MCF 10A (cell line): ENCODE measurements at places on chromosomes 5 and 9.

DNA sequence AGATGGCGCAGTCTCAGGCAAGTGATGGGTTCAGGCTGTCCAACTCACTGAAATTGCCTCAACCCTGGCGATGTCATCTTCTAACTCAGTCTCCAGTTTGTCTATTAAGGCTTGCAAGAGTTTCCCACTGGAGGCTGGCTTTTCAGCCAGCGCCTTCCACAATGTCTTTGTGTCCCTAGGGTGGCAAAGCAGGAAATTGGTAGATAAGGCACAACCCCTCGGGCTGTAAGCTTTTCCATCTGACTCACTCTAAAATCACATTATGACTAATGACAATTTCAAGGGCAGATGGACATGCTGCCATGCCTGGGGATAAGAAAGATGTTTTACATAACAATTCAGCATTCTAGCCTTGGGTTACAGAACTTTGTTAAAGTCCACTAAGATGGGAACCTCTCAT, 61.9 kb downstream of the MROH2B start:
- H3K27me3 ChIP-seq, result no peaks in the 10 kb centered on the region
- no peaks in the 10 kb centered on the region for H3K36me3 ChIP-seq
- no peak overlapping the region for H3K4me3 ChIP-seq
- no peak overlapping the region for H3K27ac ChIP-seq
- peak; percentile 78 for DNase-seq

DNA sequence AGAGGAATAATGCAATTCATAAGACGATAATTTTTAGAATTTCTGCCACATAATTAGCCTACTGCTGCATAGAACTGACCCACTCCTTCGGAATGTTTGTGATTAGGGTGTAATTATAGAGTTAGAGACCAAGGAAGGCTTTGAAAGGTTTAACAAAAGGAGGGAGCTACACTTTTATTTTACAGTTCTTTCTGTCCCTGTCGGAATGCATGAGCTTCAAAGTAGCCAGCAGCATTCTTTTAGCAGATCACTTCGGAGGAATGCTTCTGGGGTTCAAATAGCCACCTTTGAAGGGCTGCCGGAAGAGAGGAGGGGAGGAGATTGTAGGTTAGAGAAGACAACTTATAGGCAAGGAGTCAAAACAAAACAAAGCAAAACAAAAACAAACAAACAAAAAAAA, 168.1 kb downstream of the GRIA1 start:
- no peak overlapping the region for H3K4me3 ChIP-seq
- peaks cover 12% of the 10 kb centered on the region for H3K4me1 ChIP-seq
- no peak for DNase-seq

- no peaks in the 10 kb centered on the region for H3K27me3 ChIP-seq
- DNase-seq, result peak; percentile 51
- no peaks in the 10 kb centered on the region for H3K4me1 ChIP-seq
- H3K36me3 ChIP-seq, result no peaks in the 10 kb centered on the region
- no peak overlapping the region for H3K27ac ChIP-seq
These were observed 825.0 kb downstream of the TLR4 start for GRCh38 chr9:118529210-118529609.

- H3K36me3 ChIP-seq, result peaks cover 52% of the 10 kb centered on the region
These were observed 19.3 kb downstream of the ARPC5L start for GRCh38 chr9:124881138-124881743.

DNA sequence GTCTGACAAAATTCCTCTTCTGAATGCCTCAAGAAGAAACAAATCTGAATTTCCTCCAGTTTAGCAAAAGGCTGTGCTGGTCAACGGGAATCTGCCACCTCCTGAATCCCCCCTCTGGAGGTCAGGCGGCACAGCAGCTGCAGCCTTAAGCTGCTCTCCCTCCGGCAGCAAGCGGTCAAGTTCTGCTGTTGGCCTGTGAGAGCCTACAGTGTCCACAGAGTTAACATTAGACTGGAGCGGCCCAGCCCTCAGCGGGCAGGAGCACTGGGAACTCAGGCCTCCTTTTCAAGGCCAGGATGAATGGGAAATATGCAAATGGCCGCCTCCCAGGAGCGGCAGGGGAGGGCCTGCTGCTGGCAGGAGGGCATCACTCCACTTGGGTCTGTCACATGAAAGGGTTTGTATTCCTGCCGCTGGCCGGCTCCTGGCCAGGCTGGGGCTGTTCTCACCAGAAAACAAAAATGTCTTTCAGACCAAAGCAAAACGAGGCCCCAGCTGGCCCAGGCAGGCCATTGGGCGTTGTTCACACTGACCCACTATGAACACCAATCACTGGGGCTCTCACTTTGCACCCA, 8.2 kb downstream of the ACSL6 start:
- no peaks in the 10 kb centered on the region for H3K36me3 ChIP-seq
- H3K27me3 ChIP-seq, result no peaks in the 10 kb centered on the region
- H3K4me3 ChIP-seq, result no peak overlapping the region

GRCh38 chr5:149005077-149005892, 57.6 kb downstream of the SH3TC2 start:
- H3K36me3 ChIP-seq, result no peaks in the 10 kb centered on the region
- H3K4me3 ChIP-seq, result no peak overlapping the region
- H3K27me3 ChIP-seq, result no peaks in the 10 kb centered on the region
- H3K27ac ChIP-seq, result peak overlapping the region; percentile 72

- H3K27ac ChIP-seq, result no peak overlapping the region
- H3K27me3 ChIP-seq, result no peaks in the 10 kb centered on the region
- H3K4me3 ChIP-seq, result no peak overlapping the region
- DNase-seq, result no peak
- H3K36me3 ChIP-seq, result peaks cover 63% of the 10 kb centered on the region
These were observed 92.8 kb downstream of the SMARCA2 start for GRCh38 chr9:2107906-2108451.

DNA sequence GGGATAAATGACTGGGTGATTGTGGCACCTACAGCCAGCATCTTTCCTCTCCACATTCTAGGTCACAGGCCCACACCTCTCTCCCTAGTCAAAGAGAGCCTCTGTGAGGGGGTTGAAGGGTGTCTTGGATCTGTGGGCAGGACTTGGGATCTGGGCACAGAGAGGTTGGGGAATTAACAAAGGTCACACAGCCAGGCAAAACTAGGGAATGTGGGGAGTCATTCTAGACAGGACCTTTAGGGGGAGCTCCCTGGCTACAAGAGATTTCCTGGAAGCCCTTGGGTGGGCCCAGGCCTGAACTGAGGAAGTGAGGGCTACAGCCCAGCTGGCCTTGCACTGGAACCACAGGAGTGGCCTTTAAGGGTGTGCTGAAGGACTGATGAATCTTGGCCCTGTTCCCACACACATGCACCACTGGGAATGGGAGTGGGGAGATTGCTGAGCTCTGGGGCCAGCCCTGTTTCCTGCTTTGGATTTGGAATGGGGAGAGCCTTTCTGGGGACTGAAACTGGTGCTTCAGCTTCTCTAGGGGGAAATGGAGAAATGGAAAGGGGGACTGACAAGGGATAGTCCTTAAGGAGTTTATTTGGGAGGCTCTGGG, 12.4 kb upstream of the CXXC5 start:
- peak overlapping the region; percentile 10 for H3K4me3 ChIP-seq
- peak overlapping the region; percentile 55 for H3K27ac ChIP-seq
- peaks cover 45% of the 10 kb centered on the region for H3K4me1 ChIP-seq
- peak; percentile 93 for DNase-seq
- H3K27me3 ChIP-seq, result no peaks in the 10 kb centered on the region

- no peak for DNase-seq
- H3K27me3 ChIP-seq, result no peaks in the 10 kb centered on the region
- H3K27ac ChIP-seq, result no peak overlapping the region
- H3K4me1 ChIP-seq, result no peaks in the 10 kb centered on the region
- H3K36me3 ChIP-seq, result no peaks in the 10 kb centered on the region
These were observed 8.1 kb upstream of the OMD start for GRCh38 chr9:92432350-92432749.

DNA sequence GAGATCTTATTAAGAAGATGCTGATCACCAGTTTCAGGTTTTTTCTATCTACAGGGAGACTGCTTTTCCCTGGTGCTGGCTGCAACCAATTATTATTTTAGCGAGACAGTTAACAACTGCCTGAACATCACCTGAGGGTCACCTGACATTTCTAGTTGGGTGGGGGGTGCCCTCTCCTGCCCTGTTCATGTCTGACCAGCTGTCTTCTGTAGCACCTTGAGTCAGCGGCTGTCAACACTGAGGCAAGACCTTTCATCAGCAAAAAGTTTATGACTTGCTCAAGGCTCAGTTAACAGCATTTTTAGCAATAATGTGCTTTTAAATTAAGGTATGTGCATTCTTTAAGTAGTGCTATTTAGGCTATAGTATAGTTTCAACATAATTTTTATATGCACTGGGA, 58.0 kb downstream of the ADCY2 start:
- no peak overlapping the region for H3K4me3 ChIP-seq
- H3K27ac ChIP-seq, result no peak overlapping the region
- no peaks in the 10 kb centered on the region for H3K27me3 ChIP-seq
- no peak for DNase-seq

- no peak overlapping the region for H3K4me3 ChIP-seq
- H3K27me3 ChIP-seq, result peaks cover 25% of the 10 kb centered on the region
- no peaks in the 10 kb centered on the region for H3K36me3 ChIP-seq
- no peaks in the 10 kb centered on the region for H3K4me1 ChIP-seq
These were observed 317.0 kb upstream of the ADCY2 start for GRCh38 chr5:7078901-7079300.

- peaks cover 18% of the 10 kb centered on the region for H3K36me3 ChIP-seq
- no peak overlapping the region for H3K4me3 ChIP-seq
- no peaks in the 10 kb centered on the region for H3K27me3 ChIP-seq
- DNase-seq, result no peak
- H3K27ac ChIP-seq, result no peak overlapping the region
These were observed 173.8 kb downstream of the SSBP2 start for GRCh38 chr5:81577091-81577490.

GRCh38 chr5:167511-167910, 23.8 kb upstream of the LRRC14B start:
- peaks cover 7% of the 10 kb centered on the region for H3K4me1 ChIP-seq
- H3K27me3 ChIP-seq, result peaks cover 1% of the 10 kb centered on the region
- no peak overlapping the region for H3K4me3 ChIP-seq
- H3K27ac ChIP-seq, result no peak overlapping the region

- no peak overlapping the region for H3K27ac ChIP-seq
- no peaks in the 10 kb centered on the region for H3K27me3 ChIP-seq
- H3K4me3 ChIP-seq, result no peak overlapping the region
- DNase-seq, result no peak
These were observed 154.8 kb upstream of the KLF9 start for GRCh38 chr9:70569070-70569772.

- peaks cover 14% of the 10 kb centered on the region for H3K4me1 ChIP-seq
- H3K27ac ChIP-seq, result no peak overlapping the region
- H3K4me3 ChIP-seq, result no peak overlapping the region
- peak; percentile 36 for DNase-seq
- H3K36me3 ChIP-seq, result no peaks in the 10 kb centered on the region
These were observed 188.7 kb downstream of the FBXL17 start for GRCh38 chr5:108193021-108193795.

DNA sequence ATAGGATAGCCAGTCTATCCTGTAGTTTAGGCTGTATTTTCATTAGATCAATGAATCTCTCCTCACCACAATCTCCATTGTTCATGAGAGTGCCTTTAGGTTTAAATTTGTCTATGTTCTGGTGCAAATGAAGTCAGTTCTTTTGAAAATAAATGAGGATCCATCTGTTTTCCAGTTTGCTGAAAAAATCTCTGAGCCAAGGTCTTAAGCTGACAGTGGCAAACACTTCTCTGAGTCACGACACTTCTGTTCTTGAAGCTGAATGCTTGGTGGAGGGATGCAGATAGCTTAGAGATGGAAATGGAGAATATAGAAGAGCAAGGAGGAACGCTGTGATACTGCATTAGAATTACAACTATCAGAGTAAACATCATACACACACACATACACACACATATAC, 34.9 kb downstream of the DMRTA1 start:
- no peak overlapping the region for H3K27ac ChIP-seq
- DNase-seq, result no peak
- H3K27me3 ChIP-seq, result no peaks in the 10 kb centered on the region

DNA sequence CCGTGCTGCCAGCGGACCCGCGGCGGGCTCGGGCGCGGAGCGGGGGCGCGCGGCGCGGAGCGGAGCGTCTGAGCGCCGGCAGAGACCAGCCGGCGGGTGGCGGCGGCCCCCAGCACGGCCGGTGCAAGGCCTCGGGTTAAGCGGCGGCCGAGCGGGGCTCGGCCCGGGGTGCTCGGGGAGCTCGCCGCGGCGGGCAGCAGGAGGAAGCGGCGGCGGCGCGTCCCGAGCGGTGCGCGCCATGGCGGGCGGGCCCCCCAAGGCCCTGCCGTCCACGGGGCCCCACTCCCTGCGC, 150 bp downstream of the SNX30 start:
- DNase-seq, result no peak
- peak overlapping the region; percentile 98 for H3K27ac ChIP-seq
- H3K4me1 ChIP-seq, result peaks cover 27% of the 10 kb centered on the region

GRCh38 chr9:68981789-68982188, 32.1 kb downstream of the PRKACG start:
- no peak overlapping the region for H3K27ac ChIP-seq
- H3K4me1 ChIP-seq, result no peaks in the 10 kb centered on the region

DNA sequence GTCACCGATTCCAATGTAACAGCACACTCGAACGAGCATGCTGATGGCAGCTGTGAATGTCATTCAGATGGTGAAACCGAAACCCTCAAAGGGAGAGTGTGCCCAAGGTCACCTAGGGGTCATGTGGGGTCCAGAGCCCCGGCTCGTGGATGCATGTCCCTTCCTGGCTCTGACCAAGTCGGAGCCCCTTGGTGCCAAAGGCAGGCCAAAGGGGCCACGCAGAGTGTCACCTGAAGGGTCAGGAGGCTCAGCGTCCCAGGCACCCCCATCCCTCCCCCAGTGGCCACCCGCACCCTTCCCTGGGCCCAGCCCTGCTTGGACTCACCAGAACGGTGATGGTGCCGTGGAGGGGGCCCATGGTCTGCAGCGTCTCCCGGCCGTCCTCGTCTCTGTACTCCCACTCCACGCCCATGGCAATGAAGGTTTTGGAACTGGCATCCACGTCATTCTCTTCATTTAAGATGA, 69.5 kb downstream of the ZNF354C start:
- no peak overlapping the region for H3K27ac ChIP-seq
- no peak overlapping the region for H3K4me3 ChIP-seq
- no peaks in the 10 kb centered on the region for H3K27me3 ChIP-seq
- no peaks in the 10 kb centered on the region for H3K36me3 ChIP-seq
- DNase-seq, result no peak
